ENCODE measurements at places on chromosomes 4 and X.

DNA sequence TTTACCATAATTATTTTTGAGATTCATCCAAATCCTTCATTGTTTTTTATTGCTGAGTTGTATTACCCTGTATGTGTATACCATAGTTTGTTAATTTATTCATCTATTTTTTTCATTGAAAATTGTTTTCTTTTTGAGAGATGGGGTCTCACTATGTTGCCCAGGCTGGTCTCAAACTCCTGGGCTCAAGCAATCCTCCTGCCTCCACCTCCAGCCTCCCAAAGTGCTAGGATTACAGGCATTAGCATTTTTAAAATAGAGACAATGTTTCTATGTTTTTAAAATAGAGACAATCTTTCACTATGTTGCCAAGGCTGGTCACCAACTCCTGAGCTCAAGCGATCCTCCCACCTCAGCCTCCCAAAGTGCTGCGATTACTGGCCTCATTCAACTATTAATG lies 1.6 kb upstream of the MAGIX start:
- DNase-seq = no peak

- DNase-seq = no peak
Observed at GRCh38 chr4:92615049-92615448, 311.3 kb downstream of the GRID2 start.

DNA sequence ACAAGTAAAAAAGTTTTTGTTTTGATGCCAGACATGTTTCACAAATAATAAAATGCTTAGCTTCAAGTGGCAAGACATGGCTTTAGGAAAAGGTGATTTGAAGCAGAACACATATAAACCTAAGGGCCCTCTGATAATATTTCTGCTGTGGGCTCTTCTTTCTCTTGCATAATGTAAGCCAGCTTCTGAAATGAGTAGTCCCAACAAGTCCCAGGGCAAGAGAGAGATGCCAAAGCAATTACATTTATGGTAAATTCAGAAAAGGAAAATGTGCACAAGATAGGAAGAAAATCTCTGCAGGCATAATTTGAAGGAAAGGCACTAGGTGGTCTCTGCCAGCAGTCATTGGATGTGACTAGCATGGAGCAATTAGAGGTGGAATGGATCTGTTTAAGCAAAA lies 170.8 kb upstream of the GALNT7 start:
- DNase-seq = no peak

GRCh38 chrX:78754917-78755316 lies 7.4 kb downstream of the LPAR4 start:
- no peak for DNase-seq

DNA sequence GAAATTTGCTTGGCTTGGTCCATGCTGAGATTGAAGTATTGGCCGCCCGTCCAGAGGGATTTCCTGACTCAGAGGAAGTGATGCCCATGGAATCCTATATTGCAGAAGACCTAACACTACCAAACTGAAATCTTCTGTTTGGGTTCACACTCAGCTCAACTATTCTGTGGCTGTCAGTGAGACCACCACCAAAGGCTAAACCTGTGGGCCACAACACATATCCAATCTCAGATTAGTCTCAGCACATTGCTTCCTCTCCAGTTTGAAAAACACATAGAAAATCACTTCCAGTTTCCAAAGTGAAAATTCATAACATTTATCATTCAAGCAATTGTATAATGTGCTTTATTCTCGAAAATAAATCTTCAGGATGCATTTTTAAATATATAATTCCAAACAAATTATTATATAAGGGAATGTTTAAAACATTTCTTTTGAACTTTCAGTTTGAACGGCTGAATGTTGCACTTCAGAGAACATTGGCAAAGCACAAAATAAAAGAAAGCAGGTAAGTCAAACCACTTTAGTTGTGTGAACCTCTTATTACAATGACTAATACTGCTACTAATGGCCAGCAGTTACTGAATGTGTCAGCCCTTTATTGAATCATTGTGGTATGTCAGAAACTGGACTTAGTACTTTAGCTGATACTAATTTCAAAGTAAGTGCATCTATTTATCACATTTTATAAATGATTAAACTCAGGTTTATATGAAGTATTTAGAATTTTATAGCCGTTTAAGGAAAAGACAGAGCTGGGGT lies 37.0 kb downstream of the GUCY1A1 start:
- DNase-seq = no peak

DNA sequence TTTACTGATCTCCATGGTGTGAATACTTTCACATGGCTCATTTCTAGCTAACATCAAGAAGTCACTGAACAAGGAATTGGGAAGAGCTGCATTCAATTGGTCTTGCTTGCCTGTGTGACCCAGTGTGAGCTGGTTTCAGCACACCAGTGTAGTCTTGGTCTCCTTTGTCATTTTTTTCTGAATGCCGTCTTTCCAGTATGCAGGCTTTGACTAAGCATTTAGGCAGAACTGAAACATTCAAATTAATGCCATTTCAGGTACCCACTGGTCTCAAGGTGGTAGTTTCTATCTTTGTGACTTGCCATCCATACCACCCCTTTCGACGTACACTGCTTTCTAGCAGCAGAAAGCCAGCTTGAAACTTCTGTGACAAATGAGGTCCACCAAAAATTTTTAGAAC lies 550.5 kb upstream of the BOD1L1 start:
- DNase-seq = no peak

- no peak for DNase-seq
Observed at GRCh38 chr4:25378437-25378743, 1.3 kb downstream of the ANAPC4 start.

DNA sequence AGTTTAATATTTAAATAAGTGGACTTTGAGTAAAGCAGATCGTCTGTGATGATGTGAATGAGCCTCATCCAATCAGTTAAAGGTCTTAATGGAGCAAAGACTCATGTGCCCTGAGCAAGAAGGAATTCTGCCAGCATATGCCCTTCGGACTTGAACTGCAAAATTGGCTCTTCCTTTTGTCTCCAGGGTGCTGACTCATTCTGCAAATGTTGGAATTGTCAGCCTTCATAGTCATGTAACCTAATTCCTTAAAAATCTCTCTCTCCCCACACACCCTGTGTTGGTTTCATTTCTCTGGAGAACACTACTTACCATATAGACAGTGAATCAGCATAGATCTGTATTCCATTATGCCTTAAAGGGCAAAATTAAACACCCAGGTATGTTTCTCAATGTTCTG lies 609.8 kb upstream of the GALNTL6 start:
- no peak for DNase-seq

- no peak for DNase-seq
Observed at GRCh38 chr4:6461301-6462165, 10.9 kb downstream of the PPP2R2C start.

DNA sequence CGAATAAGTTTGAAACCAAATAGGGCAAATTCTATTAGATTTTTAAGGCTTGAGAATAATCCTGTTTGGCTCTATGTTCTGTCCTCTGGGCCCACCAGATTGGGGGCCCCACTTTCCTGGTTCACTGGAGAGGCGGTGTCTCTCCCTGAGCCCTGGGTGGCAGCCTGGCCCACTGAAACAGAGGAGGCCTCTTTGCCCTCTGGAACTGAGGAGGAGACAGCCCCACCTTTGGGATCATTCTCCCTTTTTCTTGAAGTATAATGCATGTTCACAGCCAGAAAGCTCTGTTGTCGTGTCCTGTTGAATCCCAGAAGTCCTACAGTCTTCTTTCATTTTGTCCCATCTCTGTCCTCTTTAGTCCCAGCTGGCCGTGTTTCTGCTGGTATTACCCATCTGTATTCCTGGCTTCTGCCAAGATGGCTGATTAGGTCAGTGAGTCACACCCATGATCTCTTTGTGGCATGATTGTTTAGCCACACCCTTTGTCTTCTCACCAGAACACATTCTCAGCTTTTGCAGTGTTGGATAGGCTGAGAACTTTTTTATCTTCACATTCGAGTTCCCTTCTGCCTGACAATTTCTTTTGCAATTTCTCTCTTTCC lies 8.1 kb upstream of the TBC1D25 start:
- no peak for DNase-seq

DNA sequence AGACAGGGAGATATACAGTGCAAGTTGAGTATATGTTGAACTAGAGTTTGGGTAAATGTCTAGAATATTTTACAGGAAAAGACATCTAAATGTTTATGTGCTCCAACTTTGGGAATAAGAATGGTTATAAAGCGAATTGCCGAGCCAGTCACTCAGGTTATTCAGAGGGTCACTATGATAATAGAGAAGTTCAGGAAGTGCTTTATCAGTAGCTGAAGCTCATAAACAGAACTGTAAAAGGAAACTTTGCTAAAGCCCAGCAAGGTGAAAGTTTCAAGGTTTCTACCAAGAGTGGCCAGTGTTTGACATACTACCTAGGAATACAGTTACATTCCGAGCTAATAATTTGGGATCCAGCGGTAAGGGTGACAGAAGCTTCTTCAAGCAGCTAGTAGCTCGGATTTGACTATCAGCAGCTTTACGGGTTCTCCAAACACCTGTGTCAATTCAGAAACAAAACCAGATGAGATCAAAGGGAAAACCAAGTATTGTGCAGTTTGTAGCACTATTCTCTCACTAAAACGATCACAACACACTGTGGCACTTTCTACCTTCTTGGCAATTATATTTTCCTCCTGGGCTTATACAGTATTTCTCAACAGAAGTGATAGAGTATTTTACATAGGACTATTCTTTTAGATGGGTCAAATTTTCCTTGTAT lies 17.2 kb upstream of the BCLAF3 start:
- DNase-seq = no peak

GRCh38 chr4:125572601-125573000 lies 257.8 kb downstream of the FAT4 start:
- no peak for DNase-seq

GRCh38 chr4:90727938-90728337 lies 600.7 kb downstream of the CCSER1 start:
- no peak for DNase-seq

Measured in CD4-positive, alpha-beta T cell treated with Interferon alpha-2 for 1 hour (primary cell).